ENCODE measurements at places on chromosomes 2 and 18. TPM values are rescaled to one million over a fixed set of nuclear protein-coding genes. Genes with fewer than 3 reads are reported as not detected.

GRCh38 chr2:174395969-174396630 is 570 bp downstream of the SCRN3 start:
- DNase-seq: no peak

CREG2 gene
- total RNA-seq: not detected

LRRTM1 gene
- not detected for total RNA-seq

GRCh38 chr2:60309941-60310660 is 243.4 kb downstream of the BCL11A start:
- DNase-seq: no peak

NCKAP5 gene
- not detected for total RNA-seq

GRCh38 chr2:120251880-120252224 is 800 bp upstream of the RALB start:
- no peak for DNase-seq

DNA sequence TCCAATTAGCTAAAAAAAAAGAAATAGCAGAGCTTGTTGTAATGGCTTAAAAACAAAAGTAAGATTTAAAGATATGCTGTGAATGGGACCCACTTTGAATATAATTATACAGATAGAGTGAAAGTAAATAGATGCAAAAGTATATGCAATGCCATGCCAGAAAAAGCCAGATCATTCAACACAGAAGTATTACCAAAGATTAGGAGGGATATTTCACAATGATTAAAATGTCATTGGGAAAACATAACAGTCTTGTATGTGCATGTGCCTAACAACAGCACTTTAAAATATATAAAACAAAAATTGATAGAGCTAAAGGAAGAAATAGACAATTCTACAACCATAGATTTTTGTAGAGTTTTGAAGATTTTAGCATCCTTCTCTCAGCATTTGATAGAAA is 19.9 kb upstream of the SIGLEC15 start:
- no peak for DNase-seq

AGXT gene
- total RNA-seq: not detected

CPO gene
- not detected for total RNA-seq

DNA sequence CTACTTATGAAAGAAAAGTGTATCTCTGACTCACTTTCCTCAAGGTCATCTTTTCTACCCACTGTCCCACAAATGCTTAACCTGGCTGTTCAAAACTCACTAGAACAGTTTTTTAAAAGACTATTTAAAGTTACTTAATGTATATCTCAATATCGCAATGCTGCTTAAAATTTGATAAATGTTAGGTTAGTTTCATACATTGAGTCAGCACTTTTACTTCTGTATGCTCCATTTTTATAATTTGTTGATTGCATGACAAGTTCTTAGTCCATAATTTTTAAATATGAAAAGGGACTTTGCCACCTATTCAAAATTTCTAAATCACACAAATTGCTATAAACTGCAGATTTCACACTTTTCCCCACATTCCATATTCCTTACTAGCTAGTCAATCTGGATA is 231.7 kb upstream of the SLC39A10 start:
- no peak for DNase-seq

GRCh38 chr2:214484701-214485100 is 73.8 kb downstream of the VWC2L start:
- no peak for DNase-seq

Measured in activated CD4-positive, alpha-beta T cell treated with anti-CD3 and anti-CD28 coated beads, Interleukin-2, amount 10 ng/mL, durations not matched to agents 24 days and 14 days (primary cell).